ENCODE measurements at places on chromosomes 7 and 10. TPM values are rescaled to one million over a fixed set of nuclear protein-coding genes. Genes with fewer than 3 reads are reported as not detected.

Gene PTPRZ1
- total RNA-seq, result not detected

Gene CYP3A7
- total RNA-seq, result not detected

Gene TMEM176A
- 0.15 TPM for total RNA-seq

Gene CHST12
- total RNA-seq, result 13.6 TPM

Gene TMEM254
- 23.0 TPM for total RNA-seq

Gene HOXA10
- 9.0 TPM for total RNA-seq

Gene ARMC3
- 0.53 TPM for total RNA-seq

Gene PPP1R17
- total RNA-seq, result not detected

Gene PHYHIPL
- 0.29 TPM for total RNA-seq

Gene MNX1
- total RNA-seq, result 5.3 TPM

Gene PDSS1
- 13.7 TPM for total RNA-seq

Gene RPEL1
- total RNA-seq, result not detected

Gene ADK
- 36.4 TPM for total RNA-seq

Gene EGR2
- 0.28 TPM for total RNA-seq

Gene LRIT1
- total RNA-seq, result not detected

Gene CPA2
- 0.08 TPM for total RNA-seq

Gene CCL24
- total RNA-seq, result not detected

Gene LLCFC1
- total RNA-seq, result not detected

Gene SUN3
- not detected for total RNA-seq

Gene MYH16
- 0.87 TPM for total RNA-seq

Gene NODAL
- not detected for total RNA-seq

Gene COL1A2
- total RNA-seq, result not detected

Gene NPFFR1
- total RNA-seq, result not detected

Gene GBX1
- not detected for total RNA-seq

Gene ATOH7
- 0.34 TPM for total RNA-seq

Gene SLC13A1
- total RNA-seq, result not detected

Gene LEP
- not detected for total RNA-seq

Gene LIPN
- total RNA-seq, result not detected

Gene DGKI
- total RNA-seq, result 0.31 TPM
